Cortex of kidney (tissue), 1 donor: ENCODE measurements at places on chromosomes 12 and 14.

GRCh38 chr12:80838708-80839107 lies 99.0 kb downstream of the LIN7A start:
- no peak for DNase-seq

GRCh38 chr14:42428996-42429395 lies 822.3 kb downstream of the LRFN5 start:
- no peak for DNase-seq

- no peak for DNase-seq
Observed at GRCh38 chr12:89351489-89352241, 636 bp downstream of the DUSP6 start.

- DNase-seq: no peak
Observed at GRCh38 chr12:113929312-113929989, 36.7 kb downstream of the RBM19 start.

DNA sequence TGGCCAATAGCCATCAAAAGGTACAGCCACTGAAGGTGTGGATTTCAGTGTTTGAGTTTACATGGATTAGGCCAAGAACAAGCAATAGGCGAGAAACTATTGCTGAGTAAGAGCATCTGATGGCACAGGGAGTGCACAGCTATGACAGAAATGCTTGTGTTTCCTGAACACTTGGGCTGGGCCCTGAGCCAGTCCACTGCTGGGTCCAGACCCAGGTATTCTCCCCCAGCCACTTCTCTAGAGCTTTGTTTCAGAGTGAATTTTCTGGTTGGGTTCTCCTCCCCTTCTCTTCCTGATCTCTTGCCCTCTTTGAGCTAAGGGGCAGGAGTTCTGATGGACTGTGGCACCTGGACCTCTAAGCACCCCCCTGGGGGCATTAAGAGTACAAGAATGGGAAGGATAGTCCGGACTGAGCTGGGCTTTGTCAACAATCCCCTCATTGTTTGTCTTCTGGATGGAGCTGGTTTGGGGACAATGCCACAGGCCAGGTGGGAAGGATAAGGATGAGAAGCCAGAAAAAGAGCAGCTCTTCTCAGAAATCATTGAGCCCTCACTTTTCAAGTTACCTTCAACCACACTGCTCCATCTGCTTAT lies 8.3 kb downstream of the HOXC5 start:
- no peak for DNase-seq

DNA sequence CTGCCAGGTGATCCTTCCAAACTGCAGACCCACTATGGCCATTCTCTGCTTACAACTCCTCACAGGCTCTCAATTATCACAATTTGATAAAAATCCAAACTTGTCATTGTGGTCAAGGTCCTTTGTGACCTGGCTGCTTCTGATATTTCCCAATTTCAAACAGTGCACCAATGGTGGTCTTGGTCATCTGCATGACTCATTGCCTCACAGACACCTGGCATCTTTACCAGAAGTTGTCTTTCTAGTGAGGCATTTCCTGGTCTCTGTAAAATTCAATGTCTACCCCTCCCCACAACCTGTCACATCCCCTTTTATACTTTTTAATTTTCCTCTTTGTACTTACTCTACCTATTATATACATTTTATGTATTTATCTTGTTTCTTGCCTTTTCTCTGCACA lies 17.8 kb upstream of the PAPOLA start:
- no peak for DNase-seq

DNA sequence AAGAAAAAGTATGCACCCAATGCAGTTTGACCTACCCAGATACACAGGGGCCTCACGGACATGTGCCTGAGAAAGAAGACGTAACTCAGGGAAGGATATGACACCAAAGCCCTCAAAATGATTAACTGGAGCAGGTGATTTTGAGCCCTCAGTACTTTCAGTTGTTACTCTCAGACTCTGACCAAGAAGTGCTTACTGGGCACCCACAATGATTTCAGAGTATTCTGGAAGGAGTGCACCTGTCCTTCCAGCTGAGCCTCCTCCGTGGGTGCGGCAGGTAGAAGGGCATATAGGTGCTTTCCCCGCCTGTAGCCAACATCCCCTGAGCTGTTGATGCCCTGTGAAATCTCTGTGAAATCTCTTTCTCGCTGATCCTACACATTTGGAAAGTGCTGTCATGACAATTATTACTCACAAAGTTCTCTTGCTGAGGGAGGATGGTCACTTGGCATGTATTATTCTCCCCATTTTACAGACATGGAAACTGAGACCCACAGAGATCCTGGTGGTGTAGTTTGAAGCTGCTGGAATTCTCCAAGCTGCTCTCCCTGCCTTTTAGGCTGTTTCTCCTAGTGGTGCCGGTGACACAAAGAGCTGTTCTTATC lies 154.3 kb upstream of the CCND2 start:
- DNase-seq: no peak

DNA sequence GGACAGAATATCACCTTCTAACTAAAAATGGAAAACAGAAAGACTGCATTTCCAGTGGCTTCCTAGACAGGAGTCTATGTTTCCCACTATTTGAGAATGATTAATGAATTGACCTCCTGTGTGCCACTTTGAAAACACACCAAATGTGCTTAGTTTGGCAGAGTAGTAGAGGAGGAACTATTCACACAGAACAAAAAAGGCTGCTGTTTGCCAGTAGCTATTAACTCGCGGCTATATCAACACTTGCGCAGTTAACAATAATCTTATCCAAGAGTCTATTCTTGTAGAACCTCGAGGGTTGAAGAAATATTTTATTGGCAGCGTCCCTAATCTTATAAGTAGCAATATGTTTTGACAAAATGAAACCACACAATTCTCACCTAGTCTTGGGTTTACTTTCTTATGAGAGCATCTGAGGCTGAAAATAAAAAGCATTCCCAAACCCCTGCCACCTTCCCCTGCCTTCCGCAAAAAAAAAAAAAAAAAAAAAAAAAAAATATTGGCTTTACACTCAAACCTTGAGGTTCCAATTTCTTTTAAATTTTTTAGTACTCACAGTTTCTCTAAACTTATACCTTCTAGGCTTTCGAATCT lies 127.3 kb upstream of the FLRT2 start:
- no peak for DNase-seq

- no peak for DNase-seq
Observed at GRCh38 chr12:76216585-76217472, 131.4 kb downstream of the BBS10 start.

- DNase-seq: no peak
Observed at GRCh38 chr12:108689314-108690190, 41.8 kb downstream of the CORO1C start.

DNA sequence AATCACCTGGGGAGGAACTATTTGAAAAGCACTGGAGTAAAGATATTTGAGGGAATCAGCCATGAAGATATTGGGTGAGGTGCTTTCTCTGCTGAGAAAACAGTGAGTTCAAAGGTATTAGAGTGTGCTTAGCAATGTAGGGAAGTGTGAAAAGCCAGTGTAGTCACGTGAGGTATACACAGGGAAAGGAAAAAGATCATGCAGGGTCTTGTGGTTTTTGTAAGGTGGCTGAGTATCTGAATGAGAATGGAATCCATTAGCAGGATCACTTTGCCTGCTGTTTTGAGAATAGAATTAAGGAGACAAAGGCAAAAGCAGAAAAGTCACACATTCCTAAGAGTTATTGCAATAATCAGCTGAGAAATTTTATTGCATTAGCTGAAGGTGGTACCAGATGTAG lies 193.0 kb downstream of the PIK3C2G start:
- DNase-seq: no peak

- no peak for DNase-seq
Observed at GRCh38 chr12:78566456-78566855, 298.1 kb upstream of the SYT1 start.

- no peak for DNase-seq
Observed at GRCh38 chr14:23228812-23229211, 8.9 kb upstream of the RNF212B start.
